ENCODE measurements at places on chromosomes 4 and X.
A peak's percentile ranks its signal among the peaks of the same experiment; 100 is the strongest.

GRCh38 chr4:148108766-148109165, 333.4 kb downstream of the NR3C2 start:
- no peak for DNase-seq

DNA sequence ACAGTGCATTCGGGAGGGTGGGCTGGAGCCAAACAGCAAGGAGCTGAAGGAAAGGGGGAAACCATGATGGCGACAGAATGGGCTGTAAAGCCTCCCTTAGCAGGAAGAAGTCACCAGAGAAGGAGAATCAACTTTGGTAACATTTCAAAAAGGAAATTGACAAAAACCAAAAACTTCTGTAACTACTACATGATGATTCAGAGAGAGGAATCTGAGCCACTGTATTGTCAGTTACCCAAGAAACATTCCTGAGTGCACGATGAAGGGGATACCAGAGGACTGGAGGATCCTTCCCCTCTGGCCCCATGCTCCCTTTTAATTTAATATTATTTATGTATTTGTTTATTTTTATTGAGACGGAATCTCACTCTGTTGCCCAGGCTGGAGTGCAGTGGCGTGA, 26.3 kb downstream of the PDHA1 start:
- no peak for DNase-seq

GRCh38 chr4:24677909-24678308, 93.6 kb upstream of the DHX15 start:
- no peak for DNase-seq

DNA sequence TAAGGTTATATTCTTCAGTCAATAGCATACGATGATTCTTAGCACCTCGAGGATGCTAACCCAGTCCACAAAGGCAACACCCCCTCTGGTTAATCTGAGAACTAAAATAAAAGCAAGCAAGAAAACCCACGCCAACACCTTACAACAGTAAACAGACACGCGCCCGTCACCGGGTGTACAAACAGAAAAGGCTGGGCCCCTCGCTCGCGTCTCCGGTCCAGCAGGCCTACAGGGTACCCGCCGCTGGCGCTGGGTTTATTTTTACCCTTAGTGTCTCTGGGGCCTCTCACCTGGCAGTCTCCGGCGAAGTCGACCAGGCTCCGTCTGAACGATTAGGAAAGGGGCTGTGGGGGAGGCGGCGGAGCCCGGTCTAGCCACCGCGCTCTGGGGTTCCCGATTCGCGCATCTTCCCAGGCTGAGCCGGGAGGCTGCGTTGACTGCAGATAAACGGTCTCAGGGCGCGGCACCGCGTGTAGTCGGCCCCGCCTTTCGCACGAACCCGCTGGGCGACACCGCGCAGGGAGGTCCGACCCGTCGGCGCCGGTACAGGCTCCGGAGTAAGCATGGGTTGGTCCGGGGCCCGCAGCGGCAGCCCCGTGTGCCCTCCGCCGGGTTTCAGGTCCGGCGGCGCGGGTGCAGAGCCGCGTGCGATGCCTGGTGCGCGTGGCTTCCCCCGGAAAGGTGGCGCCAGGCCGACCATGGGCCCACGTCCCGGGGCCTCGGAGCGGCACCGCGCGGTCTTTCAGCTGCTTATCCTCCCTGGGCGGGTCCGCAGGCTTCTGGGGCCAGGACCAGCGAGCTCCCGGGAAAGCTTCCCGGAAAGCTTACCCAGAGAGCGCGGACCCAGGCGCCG, 441 bp downstream of the SLC9B2 start:
- DNase-seq = peak; percentile 88

DNA sequence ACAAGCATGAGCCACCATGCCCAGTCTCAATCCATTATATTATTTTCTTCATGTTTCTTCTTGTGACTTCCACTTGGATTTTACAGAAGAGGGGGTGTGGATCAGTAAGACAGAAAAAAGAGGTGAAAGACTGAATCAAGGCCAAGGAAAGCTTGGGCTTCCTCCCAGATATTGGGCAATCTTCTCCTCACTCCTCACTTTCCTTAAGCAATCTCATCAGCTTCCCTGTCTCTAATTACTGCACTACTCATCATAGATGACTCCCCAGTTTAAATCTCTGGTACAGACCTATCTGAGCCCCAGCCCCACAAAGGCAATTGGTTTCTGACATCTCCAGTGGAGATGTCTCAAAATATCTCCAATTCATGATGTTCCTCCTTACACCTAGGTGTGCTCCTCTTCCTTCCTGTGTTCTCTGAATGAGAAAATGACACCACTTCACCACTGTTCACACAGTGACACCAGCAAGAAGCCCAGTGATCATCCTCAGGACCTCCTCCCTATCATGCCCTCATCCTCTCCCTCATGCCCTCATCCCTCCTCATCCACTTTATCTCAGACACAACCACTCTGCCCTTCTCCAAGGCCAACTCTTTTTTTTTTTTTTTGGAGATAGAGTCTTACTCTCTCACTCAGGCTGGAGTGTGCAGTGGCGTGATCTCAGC, 44.8 kb upstream of the HERC6 start:
- no peak for DNase-seq
